Activated T-cell treated with anti-CD3 and anti-CD28 coated beads, Interleukin-2, amount 50 U/mL, for 48 hours (primary cell): ENCODE measurements at places on chromosomes 5 and 9.

- DNase-seq: no peak
Measured at GRCh38 chr5:137995749-137996128, 37.1 kb downstream of the FAM13B start.

DNA sequence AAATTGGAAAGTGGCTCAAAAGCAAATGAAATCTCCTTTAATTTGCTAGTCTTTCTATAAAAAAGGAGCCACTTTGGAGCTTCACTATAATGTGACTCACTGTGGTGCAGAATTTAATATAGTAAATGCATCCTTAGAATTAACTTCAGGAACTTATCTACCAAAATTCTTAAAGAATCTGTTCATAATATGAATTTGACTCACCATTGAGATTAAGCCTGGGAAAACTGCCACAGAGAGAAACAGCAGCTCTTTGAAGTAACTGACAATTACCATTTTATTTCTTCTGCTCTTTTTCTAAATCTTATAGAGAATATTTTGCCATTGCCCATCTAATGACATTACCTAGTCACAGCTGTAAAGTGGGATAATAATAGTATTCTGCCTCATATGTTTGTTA is 211.9 kb upstream of the CDH6 start:
- no peak for DNase-seq

DNA sequence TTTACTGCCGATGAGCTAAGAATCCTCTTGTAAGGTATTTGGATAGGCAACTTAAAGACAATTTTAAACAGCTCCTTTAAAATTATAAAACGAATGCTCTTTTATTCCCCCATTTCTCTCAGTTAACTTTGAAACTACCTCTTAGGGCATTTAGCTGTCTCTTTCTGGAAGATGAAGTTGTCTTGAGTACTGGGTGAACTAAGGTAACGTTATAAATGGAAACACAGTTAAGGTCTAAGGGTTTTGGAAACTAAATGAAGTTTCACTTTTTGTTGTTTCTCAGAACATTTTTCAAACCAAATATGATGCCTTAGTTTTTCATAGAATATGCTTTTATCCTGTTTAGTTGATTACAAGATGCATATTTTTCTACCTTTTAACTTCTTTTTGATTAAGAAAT is 6.8 kb downstream of the UBE2R2 start:
- no peak for DNase-seq

DNA sequence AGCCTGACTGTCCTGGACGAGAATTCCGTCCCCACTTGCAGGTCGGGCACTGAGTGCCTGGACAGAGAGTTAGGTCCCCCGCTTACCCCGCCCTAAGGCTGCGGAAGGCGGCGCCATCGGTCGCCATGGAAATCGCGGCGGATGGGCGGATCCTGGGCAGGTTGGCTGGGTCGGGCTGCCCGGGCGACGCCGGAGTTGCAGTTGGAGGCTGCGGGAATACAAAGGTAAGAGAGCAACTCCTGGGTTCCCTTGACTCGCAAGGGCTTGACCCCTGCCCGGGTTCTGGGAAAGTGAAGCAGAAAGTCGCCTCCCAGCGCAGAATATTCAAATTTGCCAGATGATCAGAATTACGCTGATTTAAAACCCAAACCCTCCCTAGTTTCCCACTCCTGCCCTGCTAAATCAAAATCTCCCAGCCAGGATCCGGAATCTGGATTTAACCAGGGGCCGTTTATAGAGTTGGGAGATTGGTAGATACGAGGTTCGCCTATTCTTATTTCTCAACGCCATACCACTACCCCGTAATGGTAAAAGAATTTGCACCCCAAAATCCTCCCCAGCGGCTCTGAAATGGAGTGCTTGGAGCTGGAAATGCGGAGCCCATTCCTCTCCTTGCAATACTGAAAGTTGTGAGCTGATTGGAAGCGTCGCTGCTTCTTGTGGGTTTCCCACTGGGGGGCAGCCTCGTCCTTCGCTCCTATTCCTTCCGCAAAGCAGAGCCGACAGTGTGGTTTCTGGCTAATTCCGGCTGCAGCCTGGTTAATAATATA is 156.4 kb upstream of the RASEF start:
- no peak for DNase-seq

GRCh38 chr9:101449071-101449721 is 13.6 kb upstream of the ALDOB start:
- DNase-seq: peak; percentile 64

DNA sequence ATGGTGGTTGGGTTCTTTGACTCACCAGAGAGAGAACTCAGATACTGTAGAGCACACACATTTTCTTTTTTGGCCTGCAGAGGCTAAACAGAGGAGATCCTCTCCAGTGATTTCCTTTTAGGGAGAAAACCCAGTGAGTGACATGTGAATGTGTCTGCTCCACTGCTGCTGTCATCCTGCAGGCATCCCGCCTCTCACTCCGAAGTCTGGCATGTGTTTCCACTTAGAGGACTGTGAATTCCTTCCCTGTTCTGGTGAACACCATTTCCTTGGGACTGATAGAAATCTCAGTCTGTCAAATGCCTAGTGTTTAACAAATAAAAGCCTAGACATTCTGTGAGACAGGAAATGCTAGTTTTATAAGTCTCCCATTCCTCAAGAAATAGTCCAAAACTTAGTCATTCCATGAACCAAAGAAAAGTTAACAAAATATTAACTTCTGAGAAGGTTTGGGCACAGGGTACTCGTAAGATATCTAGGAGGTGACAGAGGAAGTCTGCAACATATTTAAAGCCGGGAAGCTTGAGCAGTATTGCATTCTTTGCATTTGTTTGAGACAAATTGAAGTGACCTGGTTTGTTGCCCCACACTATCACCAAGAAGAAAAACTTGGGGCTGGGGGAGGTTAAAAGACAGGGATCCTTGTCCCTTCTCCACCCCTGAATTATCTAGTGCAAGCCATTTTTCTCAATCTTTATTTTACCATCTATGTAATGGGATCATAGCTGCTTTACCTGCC is 74.9 kb upstream of the NIPAL4 start:
- DNase-seq: no peak

DNA sequence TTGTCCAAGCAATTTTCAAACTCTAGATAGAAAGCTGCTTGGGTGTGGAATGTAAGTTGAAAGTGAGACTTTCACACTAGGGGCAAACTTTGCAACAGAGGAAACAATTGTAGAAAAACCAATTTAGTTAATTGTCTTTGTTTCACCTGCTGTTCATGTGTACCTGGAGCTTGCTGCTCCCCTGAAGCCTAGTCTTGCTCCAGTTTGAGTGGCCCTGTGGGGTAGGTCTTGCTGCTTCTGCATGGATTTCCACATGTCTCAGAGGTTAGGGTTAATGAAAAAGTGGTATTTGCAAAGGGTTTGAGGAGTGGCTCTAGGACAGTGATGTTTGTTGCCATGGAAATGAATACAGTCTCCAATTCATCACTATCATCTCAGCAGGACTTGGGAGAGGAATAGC is 182.2 kb downstream of the FSTL4 start:
- no peak for DNase-seq

DNA sequence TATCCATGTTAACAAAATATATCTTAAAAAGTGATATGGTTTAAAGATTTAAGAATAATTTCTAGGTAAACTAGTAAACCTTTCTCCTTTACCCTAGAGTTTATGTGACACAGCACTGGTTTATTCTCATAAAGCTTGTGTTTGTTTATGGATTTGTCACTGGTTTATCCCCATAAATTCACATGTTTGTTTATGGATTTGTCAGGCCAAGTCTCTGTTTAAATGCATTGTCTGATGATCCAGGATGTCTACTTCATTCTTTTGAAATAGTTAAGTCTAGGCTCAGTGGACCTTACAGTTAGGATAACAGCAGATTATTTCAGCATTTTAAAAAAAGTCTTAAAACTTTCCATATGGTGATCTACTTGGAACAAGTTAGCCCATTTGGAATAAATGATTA is 334.0 kb downstream of the ARRDC3 start:
- DNase-seq: no peak

GRCh38 chr5:18553269-18553668 is 919.0 kb downstream of the TAF11L14 start:
- DNase-seq: no peak

DNA sequence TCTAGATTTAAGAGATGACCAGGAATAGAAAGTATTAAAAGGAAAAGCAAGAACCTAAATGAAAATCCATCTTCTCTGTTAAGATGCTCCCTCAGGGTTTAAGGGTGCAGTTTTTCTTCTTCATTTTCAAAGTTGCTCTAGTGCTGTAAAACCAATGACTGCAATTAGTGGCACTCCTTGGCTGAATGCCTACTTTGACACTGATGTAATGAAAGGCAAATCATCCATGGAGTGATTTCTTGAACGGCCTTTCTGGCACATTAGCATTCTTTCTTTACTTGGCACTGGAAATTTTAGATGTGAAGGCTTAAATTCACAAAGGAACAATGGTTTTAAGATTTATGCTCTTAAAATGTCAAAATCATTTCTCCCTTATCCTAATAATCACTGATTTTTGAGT is 19.3 kb upstream of the ISCA1 start:
- DNase-seq: no peak

- no peak for DNase-seq
Measured at GRCh38 chr5:116361171-116361967, 213.3 kb downstream of the SEMA6A start.

- no peak for DNase-seq
Measured at GRCh38 chr9:27749838-27750237, 176.6 kb upstream of the C9orf72 start.

DNA sequence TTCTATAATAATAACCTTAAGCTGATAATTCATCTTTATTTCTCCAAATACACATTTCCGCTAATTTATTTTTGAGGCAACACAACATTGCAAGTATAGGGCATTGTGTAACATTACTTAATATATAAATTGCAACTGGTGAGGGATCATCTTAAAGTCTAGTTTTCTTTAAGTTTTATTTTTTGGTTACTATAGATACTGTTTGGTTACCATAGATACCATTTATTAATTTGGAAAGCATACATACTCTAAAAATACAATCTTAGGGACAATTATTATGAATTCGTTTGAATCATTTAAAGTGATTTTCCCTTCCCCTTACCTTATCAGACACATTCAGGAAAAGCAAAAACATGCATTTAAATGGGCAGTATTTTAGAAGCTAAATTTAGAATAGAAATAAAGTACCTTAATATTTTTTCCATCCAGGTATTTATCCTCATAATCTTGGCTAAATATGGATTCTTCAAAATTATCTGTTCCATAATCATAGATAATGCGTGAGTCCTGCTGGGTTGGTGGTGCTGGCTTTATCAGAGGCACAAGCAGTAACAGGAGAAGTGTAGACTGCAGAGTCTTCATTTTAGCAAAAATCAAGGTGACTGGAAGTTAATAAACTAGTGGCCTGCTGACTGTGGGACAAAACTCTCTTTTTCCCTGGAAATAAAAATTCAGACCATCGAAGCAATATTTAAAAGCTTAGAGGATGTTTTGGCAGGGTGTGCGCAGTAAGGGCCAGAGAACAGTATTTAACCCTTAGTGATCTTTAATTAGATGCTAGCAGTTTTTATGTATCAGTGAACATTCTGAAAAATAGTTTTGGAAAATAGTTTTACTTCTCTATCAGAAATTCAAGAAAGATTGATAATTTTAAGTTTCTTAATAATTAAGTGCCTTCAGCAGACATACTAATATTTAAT is 1.3 kb downstream of the OGN start:
- no peak for DNase-seq

- DNase-seq: no peak
Measured at GRCh38 chr9:2966565-2967300, 122.8 kb upstream of the PUM3 start.

DNA sequence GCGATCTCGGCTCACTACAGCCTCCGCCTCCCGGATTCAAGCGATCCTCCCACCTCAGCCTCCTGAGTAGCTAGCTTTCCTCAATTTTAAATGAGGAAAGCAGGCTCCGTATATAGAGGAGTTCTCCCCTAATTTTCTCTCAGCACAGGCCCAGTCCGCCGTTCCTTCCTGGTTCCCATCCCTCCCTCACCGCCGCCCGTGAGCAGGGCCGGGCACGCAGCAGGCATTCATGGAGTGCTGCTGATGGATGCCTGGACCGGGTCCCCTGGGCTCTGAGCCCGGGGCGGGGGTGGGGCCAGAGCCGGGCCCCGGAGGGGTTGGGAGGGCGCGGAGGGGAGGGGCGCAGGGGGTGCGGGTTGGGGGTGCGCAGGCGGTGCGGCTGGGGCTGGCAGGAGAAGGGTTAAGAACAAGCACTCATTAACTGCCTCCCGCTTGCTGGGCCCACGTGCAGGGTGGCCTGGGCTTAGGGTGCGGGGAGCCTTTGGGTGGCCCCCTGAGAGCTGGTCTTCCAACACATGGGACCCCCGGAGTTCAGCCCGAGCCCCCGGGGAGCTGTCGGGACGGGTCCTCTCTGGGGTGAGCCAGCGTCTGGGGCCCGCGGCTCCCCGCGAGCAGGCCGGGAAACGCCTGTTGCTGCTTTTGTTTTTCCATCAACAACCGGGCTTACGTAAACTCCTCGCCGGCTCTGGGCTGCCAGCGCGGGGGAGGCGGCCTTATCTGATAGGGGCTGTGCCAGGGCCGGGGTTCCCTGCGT is 33.7 kb downstream of the LHX2 start:
- DNase-seq: peak; percentile 35
